ENCODE measurements at places on chromosomes 12 and 14.

DNA sequence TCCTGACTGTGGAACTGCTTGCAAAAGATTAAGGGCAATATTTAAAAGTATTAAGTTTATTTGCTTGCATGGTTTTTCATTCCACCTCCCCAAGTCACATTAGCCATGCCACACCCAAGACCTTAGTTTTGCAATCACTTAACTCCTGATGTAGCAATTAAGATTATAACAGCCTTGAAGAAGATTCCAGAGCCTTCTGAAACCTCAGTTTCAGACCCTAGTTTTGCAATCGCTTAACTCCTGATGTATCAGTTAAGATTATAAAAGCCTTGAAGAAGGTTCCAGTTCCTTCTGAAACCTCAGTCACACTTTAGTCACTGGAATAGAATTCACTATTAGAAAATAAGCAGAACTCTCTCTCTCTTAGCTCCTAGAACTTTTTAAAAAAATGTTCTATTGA lies 42.7 kb upstream of the DCN start:
- DNase-seq = no peak

GRCh38 chr14:20774258-20774824 lies 6.1 kb downstream of the EDDM3B start:
- DNase-seq = no peak

- no peak for DNase-seq
Observed at GRCh38 chr14:23406244-23406643, 1.8 kb downstream of the MYH6 start.

DNA sequence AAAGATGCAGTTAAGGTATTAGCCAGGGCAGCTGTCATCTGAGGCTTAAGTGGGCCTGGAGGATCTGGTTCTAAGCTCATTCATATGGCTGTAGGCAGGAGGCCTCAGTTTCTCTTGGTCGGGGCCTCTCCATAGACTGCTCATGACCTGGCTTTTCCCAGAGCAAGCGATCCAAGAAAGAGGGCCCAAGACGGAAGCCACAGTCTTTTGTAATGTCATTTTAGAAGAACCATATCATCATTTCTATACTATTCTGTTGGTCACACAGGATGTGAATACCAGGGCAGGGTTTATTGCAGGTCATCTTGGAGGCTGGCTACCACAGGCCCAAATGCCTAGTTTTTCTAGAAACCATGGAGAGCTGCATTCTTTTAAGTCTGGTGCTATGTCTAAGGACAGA lies 47.7 kb downstream of the GNG2 start:
- DNase-seq = no peak

DNA sequence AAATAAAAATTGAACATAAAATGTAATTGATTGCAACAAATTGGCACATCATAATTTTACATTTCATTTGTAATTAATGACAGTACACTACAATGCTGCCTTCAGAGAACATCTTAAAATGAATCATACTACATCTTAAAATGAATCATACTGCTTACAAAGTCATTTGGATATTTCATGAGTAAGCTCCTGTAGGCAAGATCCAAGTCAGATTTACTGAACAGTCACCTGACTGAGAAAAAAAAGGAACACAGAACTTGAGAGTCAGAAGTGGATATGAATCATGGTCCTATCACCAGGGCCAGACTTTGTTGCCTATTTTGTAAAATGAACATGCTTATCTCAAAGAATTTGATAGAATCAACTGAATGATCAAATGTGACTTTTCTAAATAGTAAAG lies 32.7 kb upstream of the FBLN5 start:
- DNase-seq = no peak

Data from T-cell (primary cell).